Tibial nerve (tissue), 4 donors: ENCODE measurements at places on chromosomes 6 and 20. TPM values are rescaled to one million over a fixed set of nuclear protein-coding genes. Genes with fewer than 3 reads are reported as not detected.
A peak's percentile ranks its signal among the peaks of the same experiment; 100 is the strongest.

DNA sequence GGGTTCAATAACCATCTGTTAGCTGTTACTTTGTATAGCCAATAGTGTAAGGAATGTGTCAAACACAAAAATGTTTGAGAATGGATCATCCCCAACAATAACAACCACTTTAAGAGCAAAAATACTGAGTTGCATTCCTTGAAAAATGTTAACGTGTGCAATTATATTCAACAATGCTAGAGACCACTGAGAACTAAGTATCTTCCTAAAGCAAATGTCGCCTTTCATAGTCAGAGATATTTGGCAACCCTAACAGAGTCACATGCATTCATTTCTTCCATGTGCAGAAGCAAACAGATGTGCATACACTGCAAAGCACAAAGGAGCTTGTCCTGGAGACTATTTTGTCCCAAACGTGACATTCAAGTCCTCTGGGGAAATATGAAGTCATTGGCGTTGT is 448.6 kb downstream of the GJA1 start:
- DNase-seq: no peak

The MED20 gene
- 15.0 TPM for total RNA-seq

- no peak for DNase-seq
Observed at GRCh38 chr6:82959385-82959941, 106.2 kb downstream of the UBE3D start.

The GCLC gene
- total RNA-seq: 21.8 TPM

The PROKR2 gene
- total RNA-seq: not detected

The DEFB124 gene
- total RNA-seq: not detected

The KCNK5 gene
- total RNA-seq: 20.0 TPM

DNA sequence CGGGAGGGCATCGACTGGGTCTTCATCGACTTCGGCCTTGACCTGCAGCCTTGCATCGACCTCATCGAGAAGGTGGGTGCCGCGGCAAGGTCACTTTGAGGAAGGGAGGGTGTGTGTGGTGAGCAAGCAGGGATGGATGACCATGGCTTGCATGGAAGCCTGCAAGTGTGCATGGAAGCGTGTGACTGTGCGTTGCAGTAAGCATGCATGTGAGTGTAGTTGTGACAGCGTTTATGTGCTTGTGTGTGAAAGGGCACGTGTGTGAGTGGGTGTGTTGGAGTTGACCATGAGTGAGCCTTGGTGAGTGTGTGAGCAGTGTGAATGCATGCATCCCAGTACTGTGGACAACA is 32.5 kb downstream of the MYH7B start:
- no peak for DNase-seq

- no peak for DNase-seq
Observed at GRCh38 chr6:20604159-20604558, 69.9 kb downstream of the CDKAL1 start.

The SIRPD gene
- not detected for total RNA-seq

- DNase-seq: no peak
Observed at GRCh38 chr20:45821947-45822346, 5.2 kb downstream of the TNNC2 start.

The TFEB gene
- 19.2 TPM for total RNA-seq

The ABT1 gene
- total RNA-seq: 8.3 TPM

DNA sequence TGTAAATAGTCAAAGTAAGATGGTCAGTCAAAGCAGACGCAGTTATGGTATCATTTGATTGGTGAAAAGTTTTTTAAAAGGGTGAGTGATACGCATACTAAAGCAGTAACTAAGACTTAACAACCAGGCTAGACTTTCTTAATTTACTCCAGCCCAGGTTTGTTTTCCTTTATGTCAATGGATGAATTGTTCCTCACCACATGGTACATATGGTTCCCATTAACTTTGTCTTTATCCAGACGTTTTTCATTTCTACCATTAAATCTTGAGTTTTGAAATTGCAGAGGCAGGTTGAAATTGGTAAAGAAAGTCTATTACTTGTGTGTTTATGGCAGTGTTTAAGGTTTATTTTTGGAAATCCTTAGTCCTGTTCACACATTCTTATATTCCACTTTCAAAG is 98.5 kb upstream of the SCGN start:
- no peak for DNase-seq

GRCh38 chr6:147267658-147268057 is 63.4 kb downstream of the STXBP5 start:
- no peak for DNase-seq

GRCh38 chr6:36169023-36170007 is 27.2 kb upstream of the BRPF3 start:
- DNase-seq: no peak

GRCh38 chr6:46963626-46964025 is 41.9 kb upstream of the ADGRF5 start:
- DNase-seq: no peak

The RBPJL gene
- 0.44 TPM for total RNA-seq

DNA sequence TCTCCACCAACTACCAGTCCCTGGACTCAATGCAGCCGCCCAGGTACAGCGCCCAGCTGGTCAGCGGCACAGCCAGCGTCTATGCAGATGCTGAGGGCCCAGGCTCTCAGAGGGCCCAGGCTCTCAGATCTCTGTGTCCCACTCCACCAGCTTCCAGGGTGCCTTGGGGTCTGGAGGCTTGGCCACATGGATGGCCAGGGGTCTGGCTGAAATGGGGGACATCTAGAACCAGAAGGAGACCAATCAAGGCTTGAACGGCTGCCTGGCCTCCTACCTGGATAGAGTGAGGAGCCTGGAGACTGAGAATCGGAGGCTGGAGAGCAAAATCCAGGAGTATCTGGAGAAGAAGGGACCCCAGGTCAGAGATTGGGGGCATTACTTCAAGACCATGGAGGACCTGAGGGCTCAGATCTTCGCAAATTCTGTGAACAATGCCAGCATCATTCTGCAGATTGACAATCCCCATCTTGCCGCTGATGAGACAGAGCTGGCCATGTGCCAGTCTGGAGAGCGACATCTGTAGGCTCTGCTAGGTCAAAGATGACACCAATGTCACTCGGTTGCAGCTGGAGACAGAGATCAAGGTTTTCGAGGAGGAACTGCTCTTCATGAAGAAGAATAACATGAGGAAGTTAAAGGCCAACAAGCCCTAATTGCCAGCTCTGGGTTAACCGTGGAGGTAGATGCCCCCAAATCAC is 44.1 kb upstream of the GRM4 start:
- no peak for DNase-seq

- DNase-seq: no peak
Observed at GRCh38 chr20:5900908-5901307, 49.4 kb downstream of the TRMT6 start.

GRCh38 chr6:116354236-116354635 is 16.5 kb upstream of the DSE start:
- DNase-seq: no peak

GRCh38 chr6:128919412-128920180 is 36.7 kb downstream of the LAMA2 start:
- DNase-seq: no peak

- DNase-seq: no peak
Observed at GRCh38 chr6:137000825-137001224, 43.9 kb downstream of the IL20RA start.

DNA sequence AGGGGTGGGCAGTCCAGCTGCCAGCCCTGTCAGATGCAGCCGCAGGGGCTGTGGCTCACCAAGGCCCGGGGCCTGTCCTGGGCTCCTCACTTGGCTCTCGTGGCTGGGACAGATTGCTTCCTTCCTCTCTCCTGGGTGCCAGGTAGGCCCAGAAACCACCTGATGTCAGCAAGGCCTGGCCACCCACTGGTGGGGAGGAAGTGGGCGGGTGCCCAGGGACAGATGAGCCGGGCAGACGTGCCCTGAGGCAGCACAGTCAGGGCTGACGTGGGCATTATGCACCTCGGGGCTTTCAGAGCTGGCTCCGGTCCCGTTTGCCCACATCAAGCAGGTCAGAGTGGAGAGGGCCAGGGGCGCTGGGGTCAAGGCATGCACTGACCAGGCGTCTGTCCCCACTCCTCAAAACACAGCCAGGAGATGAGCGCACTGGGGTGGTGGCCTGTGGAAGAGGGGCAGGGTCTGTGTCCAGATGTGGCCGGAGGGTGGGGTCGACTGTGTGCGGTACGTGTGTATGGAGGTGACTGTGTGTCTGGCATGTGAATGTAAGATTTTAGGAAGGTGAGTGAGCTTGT is 133.2 kb upstream of the PTPN1 start:
- no peak for DNase-seq

The SLC2A10 gene
- 20.8 TPM for total RNA-seq

- DNase-seq: no peak
Observed at GRCh38 chr6:141562186-141562811, 570.4 kb upstream of the GJE1 start.

- no peak for DNase-seq
Observed at GRCh38 chr6:9482030-9482738, 932.7 kb downstream of the TFAP2A start.

- no peak for DNase-seq
Observed at GRCh38 chr20:5131502-5131901, 4.7 kb downstream of the CDS2 start.

The PLCB1 gene
- 41.6 TPM for total RNA-seq

The SLC26A8 gene
- 1.1 TPM for total RNA-seq

The UNC5CL gene
- total RNA-seq: 1.5 TPM

The ZBTB12 gene
- total RNA-seq: 3.5 TPM

The CSTF1 gene
- total RNA-seq: 25.9 TPM

The BMP5 gene
- total RNA-seq: 1.2 TPM

DNA sequence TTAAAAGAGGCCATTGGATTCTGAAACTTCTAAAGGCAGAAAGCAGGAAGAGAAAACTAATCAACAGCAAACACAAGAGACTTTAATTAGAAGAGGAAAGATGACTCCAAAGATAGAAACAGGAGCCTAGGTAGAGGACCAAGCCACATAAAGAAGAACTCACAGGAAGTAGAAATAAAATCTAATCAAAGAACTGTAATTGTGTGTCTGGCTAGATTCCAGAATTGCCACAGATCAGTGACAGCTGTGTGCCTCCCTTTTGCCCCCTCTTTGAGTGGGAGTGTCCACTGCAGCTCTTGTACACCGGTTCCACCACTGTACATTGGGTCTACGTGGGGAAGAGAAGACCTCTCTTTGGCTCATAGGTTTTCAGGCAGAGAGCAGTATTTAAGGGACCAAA is 22.3 kb upstream of the THEMIS start:
- no peak for DNase-seq

GRCh38 chr20:42530855-42531448 is 658.8 kb downstream of the PTPRT start:
- no peak for DNase-seq

GRCh38 chr6:37897321-37897720 is 77.8 kb downstream of the ZFAND3 start:
- DNase-seq: no peak

DNA sequence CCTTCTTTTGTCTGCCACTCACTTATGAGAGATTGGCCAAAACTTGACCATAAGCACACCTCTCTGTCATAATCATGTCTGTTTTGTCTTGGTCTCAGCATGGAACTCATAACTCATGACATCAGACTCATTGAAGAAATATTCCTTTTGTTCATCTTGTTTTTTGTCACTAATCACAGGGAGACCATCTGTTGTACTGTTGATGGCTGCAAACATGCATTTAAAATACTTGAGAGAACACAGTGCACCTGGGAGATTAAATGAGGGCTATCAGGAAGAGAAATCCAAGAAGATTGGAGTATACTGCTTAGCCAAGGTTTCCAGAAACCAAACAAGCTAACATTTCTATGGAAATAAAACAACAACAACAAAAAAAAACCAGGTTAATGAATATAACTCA is 689.7 kb downstream of the EPM2A start:
- no peak for DNase-seq

- peak; percentile 42 for DNase-seq
Observed at GRCh38 chr20:23156170-23156841, 70.2 kb upstream of the CD93 start.

The MBOAT1 gene
- total RNA-seq: 12.3 TPM

The PRICKLE4 gene
- 38.4 TPM for total RNA-seq

The FAM217A gene
- not detected for total RNA-seq

- no peak for DNase-seq
Observed at GRCh38 chr6:40285996-40286395, 301.2 kb downstream of the LRFN2 start.

The ECI2 gene
- 44.9 TPM for total RNA-seq

The FAM83C gene
- total RNA-seq: not detected

The SMOC2 gene
- 136 TPM for total RNA-seq

DNA sequence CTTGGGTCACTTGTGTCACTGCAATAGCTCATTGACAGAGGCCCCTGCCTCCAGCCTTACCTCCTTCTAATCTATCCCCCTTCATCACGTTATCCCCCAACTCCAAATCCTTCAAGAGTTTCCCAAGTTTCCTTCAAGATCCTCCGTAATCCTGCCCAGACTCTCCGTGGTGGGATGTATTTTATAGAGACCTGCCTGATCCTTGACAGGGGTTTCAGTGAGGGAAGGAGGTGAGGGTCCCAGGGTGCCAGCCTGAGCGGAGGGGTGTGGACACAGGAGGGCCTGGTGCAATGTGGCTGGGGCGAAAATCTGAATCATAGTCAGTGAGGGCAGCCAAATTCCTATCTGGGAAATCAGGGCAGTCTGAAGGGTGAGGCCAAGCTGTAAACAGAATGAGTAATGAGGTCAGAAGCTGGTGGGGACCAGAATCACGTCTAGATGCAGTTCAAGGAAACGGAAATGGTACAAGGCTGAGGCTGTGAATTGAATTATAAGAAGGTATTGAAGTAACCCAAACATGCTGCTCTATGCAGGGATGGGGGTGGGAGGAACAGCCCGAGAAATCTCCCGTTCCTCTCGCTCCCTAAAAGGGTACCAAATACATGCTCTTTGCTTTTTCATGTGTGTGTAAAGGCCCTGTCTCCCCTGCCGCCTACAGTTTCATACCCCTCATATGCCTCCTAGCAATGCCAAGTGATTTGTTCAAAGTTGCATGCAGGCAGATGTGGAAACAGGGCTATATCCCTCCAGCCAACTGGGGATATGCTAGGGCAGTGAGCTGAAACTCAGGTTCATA is 35.4 kb upstream of the PIM1 start:
- DNase-seq: no peak

The IDH3B gene
- total RNA-seq: 141 TPM

GRCh38 chr6:24522228-24523176 is 27.7 kb downstream of the ALDH5A1 start:
- DNase-seq: no peak

The KHDRBS2 gene
- total RNA-seq: 3.3 TPM

DNA sequence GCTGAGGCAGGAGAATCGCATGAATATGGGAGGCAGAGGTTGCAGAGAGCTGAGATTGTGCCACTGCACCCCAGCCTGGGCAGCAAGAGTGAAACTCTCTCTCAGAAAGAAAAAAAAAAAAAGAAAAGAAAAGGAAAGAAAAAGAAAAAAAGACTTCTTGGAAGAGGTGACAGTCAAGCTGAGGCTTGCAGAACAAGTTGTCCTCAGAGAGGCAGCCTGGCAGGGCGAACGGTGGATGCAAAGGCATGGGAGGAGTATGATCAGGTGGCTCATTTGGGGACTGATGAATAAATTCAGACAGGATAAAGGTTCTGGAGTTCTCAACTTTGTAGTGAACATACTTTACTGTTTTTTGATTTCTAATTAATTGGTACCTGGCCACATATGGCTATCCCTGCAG is 12.4 kb downstream of the ZNF341 start:
- DNase-seq: no peak

GRCh38 chr6:31621991-31622390 is 1.5 kb downstream of the PRRC2A start:
- DNase-seq: no peak

- DNase-seq: no peak
Observed at GRCh38 chr6:106727480-106728149, 98.2 kb downstream of the QRSL1 start.

The WFDC10B gene
- total RNA-seq: not detected

- peak; percentile 64 for DNase-seq
Observed at GRCh38 chr6:53979468-53980067, 131.7 kb upstream of the MLIP start.

GRCh38 chr20:58839474-58839874 is 11.2 kb downstream of the GNAS-AS1 start:
- no peak for DNase-seq

- DNase-seq: no peak
Observed at GRCh38 chr6:105519954-105520353, 117.1 kb upstream of the PREP start.
